ENCODE measurements at places on chromosomes 6 and 20. TPM values are rescaled to one million over a fixed set of nuclear protein-coding genes. Genes with fewer than 3 reads are reported as not detected.

RAD21L1 gene
- total RNA-seq = not detected

WFDC10B gene
- total RNA-seq = 0.52 TPM

C6orf132 gene
- total RNA-seq = 4.7 TPM

POLH gene
- 5.0 TPM for total RNA-seq

DNA sequence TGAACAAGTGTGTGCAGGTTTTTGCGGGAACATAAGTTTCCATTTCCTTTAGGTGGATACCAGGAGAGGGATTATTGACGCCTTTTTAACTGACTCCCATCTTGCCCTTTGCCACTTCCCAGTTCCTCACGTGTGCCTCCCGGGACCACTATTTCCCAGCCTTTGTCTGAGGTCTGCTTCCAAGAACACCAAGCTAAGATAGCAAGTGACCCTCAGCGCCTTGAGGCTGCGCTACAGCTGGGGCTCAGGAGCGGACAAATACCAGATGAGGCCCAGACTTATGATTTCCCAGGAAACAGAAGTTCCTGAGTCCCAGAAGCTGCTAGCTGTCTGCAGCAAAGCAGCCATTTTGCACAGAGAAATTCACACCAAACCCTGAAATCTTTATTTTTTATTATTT, 216.7 kb downstream of the SYNDIG1 start:
- DNase-seq = no peak
